ENCODE measurements at places on chromosomes 7 and 10.

GRCh38 chr10:3949711-3950110 lies 164.7 kb upstream of the KLF6 start:
- H3K4me1 ChIP-seq = peaks cover 89% of the 10 kb centered on the region
- peak overlapping the region; percentile 50 for H3K4me3 ChIP-seq
- no peak for DNase-seq
- H3K36me3 ChIP-seq = peaks cover 44% of the 10 kb centered on the region
- no peaks in the 10 kb centered on the region for H3K27me3 ChIP-seq
- peak overlapping the region; percentile 97 for H3K27ac ChIP-seq

DNA sequence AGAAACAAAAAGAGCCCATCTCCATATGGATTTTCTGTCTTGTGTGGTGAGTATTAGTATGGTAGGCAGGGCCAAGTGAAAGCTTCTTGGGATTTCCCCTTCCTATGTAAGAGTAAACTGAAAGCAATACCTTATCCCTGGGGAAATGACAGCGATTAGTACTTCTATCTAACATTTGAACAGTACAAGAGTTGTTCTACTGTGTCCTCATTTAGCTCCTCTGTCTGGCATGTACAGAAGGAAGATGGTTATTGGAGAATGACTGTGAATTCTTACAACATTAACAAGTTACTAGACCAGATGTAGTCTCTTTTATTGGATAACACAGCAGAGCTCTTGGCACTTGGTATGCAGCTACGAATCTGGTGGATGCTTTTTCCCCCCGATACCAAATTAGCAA lies 17.9 kb upstream of the TRIL start:
- DNase-seq = no peak
- H3K4me1 ChIP-seq = no peaks in the 10 kb centered on the region
- H3K27me3 ChIP-seq = no peaks in the 10 kb centered on the region
- H3K36me3 ChIP-seq = no peaks in the 10 kb centered on the region
- no peak overlapping the region for H3K4me3 ChIP-seq
- no peak overlapping the region for H3K27ac ChIP-seq

DNA sequence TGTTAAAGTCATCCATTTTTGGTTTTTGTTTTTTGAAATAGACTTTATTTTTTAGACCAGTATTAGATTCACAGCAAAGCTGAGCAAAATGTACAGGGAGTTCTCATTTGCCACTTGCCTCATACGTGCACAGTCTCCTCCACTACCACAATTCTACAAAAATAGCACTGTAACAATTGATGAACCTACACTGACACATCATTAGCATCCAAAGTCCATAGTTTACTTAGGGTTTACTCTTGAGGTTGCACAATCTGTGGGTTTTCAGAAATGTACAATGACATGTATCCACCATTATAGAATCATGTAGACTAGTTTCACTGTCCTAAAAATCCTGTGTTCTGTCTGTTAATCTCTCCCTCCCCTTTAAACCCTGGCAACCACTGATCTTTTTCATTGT lies 125.8 kb upstream of the PDSS1 start:
- peaks cover 64% of the 10 kb centered on the region for H3K36me3 ChIP-seq
- no peak overlapping the region for H3K4me3 ChIP-seq
- no peak for DNase-seq
- H3K27me3 ChIP-seq = no peaks in the 10 kb centered on the region
- no peak overlapping the region for H3K27ac ChIP-seq
- peaks cover 6% of the 10 kb centered on the region for H3K4me1 ChIP-seq

DNA sequence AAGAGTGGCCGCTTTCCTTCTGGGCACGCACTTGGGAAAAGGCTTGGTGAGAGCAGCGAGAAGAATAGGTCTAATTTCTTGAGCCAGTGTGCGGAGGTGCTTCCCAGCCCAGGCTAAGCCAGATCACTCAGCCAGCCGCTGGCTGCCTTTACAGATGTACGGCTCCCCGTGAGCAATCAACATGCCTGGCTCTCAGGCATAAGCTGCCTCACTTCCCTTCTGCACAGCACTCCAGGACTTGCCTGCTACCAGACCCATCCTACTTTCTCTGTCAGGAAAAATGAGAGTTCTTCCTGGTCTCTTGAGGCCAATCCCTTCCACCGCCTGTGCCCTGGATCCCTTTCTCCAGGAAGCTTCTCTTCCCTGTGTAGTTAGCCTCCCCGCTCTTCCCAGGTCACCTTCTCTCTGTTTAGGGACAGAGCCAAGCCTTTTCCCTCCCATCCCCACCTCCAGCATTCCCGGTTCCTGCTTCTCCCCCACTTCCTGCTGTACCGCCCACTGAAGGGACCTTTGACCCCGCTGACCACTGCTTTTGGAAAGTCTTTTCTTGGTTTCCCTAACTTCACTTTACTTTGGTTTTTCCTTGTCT lies 1.1 kb upstream of the ACTR3C start:
- peaks cover 30% of the 10 kb centered on the region for H3K4me1 ChIP-seq
- no peaks in the 10 kb centered on the region for H3K27me3 ChIP-seq
- H3K4me3 ChIP-seq = peak overlapping the region; percentile 91
- H3K36me3 ChIP-seq = peaks cover 49% of the 10 kb centered on the region
- DNase-seq = no peak

GRCh38 chr7:115135769-115136410 lies 214.0 kb downstream of the MDFIC start:
- H3K4me3 ChIP-seq = no peak overlapping the region
- H3K27ac ChIP-seq = no peak overlapping the region
- no peak for DNase-seq
- peaks cover 26% of the 10 kb centered on the region for H3K4me1 ChIP-seq
- no peaks in the 10 kb centered on the region for H3K27me3 ChIP-seq

DNA sequence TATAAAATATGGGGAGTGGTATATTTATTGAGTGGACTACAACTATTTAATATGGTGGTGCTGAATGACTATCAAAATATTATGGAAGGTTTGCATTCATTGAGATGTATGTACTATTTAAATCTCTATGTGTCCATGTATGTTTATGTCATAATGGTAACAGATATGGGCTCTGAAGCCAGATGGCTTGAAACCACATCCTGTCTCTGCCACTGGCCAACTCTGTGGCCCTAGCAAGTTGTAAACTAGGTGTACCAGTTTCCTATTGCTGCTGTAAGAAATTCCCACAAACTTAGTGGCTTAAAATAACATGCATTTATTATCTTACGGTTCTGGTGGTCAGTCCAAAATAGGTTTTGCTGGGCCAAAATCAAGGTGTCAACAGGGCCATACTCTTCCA lies 198.1 kb upstream of the NFE2L3 start:
- DNase-seq = no peak
- H3K36me3 ChIP-seq = peaks cover 5% of the 10 kb centered on the region
- H3K27ac ChIP-seq = no peak overlapping the region
- H3K4me3 ChIP-seq = no peak overlapping the region
- H3K4me1 ChIP-seq = peaks cover 15% of the 10 kb centered on the region

DNA sequence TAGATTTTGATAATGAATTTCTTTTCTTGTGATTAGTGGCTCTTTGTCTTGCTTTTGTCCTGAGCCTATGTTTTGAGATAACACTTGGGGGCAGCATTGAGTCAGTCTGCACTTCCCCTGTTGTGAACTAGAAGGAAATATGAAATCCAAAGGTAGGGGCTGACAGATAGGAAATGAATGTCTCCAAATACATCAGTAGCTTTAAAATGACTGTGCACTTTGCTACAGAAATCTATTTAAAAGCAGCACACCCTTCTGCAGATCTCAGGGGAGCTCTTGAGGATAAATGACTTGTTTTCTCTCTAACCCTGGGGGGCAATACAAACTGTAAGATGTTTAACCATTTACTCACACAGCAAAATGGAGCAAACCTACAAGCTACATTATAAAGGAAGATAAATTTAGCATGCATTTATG lies 176.0 kb upstream of the MYO3A start:
- no peaks in the 10 kb centered on the region for H3K27me3 ChIP-seq
- DNase-seq = no peak
- H3K4me3 ChIP-seq = no peak overlapping the region
- no peaks in the 10 kb centered on the region for H3K36me3 ChIP-seq

GRCh38 chr10:92702301-92702916 lies 12.7 kb downstream of the HHEX start:
- H3K4me3 ChIP-seq = no peak overlapping the region
- H3K27ac ChIP-seq = no peak overlapping the region
- peaks cover 52% of the 10 kb centered on the region for H3K27me3 ChIP-seq
- no peaks in the 10 kb centered on the region for H3K36me3 ChIP-seq

GRCh38 chr10:46297406-46298204 lies 10.8 kb downstream of the ANTXRL start:
- peak overlapping the region; percentile 72 for H3K27ac ChIP-seq
- peak; percentile 44 for DNase-seq
- H3K36me3 ChIP-seq = no peaks in the 10 kb centered on the region

DNA sequence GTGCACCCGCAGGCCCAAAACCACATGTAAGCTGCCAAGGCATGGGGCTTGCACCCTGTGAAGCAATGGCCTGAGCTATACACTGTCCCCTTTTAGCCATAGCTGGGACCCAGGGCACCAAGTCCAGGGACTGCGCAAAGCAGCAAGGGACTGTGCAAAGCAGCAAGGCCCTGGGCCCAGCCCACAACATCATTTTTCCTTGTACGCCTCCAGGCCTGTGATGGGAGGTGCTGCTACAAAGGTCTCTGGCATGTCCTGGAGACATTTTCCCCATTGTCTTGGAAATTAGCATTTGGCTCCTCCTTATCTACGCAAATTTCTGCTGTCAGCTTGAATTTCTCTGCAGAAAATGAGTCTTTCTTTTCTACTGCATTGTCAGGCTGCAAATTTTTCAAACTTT lies 24.8 kb downstream of the ARHGAP19 start:
- peaks cover 33% of the 10 kb centered on the region for H3K36me3 ChIP-seq
- DNase-seq = no peak
- peaks cover 4% of the 10 kb centered on the region for H3K4me1 ChIP-seq
- no peak overlapping the region for H3K27ac ChIP-seq
- no peak overlapping the region for H3K4me3 ChIP-seq

- H3K36me3 ChIP-seq = no peaks in the 10 kb centered on the region
- no peak overlapping the region for H3K4me3 ChIP-seq
- no peak overlapping the region for H3K27ac ChIP-seq
- H3K27me3 ChIP-seq = no peaks in the 10 kb centered on the region
- H3K4me1 ChIP-seq = peaks cover 6% of the 10 kb centered on the region
- DNase-seq = no peak
Measured at GRCh38 chr10:47189802-47190201, 110.2 kb upstream of the GDF10 start.

- no peak overlapping the region for H3K4me3 ChIP-seq
- no peaks in the 10 kb centered on the region for H3K36me3 ChIP-seq
- H3K4me1 ChIP-seq = no peaks in the 10 kb centered on the region
- no peak overlapping the region for H3K27ac ChIP-seq
- DNase-seq = no peak
Measured at GRCh38 chr7:142894985-142895593, 9.5 kb upstream of the TRPV6 start.
